ENCODE measurements at places on chromosomes 2 and 18.

- DNase-seq, result no peak
Observed at GRCh38 chr2:240954436-240955305, 43.7 kb upstream of the SNED1 start.

DNA sequence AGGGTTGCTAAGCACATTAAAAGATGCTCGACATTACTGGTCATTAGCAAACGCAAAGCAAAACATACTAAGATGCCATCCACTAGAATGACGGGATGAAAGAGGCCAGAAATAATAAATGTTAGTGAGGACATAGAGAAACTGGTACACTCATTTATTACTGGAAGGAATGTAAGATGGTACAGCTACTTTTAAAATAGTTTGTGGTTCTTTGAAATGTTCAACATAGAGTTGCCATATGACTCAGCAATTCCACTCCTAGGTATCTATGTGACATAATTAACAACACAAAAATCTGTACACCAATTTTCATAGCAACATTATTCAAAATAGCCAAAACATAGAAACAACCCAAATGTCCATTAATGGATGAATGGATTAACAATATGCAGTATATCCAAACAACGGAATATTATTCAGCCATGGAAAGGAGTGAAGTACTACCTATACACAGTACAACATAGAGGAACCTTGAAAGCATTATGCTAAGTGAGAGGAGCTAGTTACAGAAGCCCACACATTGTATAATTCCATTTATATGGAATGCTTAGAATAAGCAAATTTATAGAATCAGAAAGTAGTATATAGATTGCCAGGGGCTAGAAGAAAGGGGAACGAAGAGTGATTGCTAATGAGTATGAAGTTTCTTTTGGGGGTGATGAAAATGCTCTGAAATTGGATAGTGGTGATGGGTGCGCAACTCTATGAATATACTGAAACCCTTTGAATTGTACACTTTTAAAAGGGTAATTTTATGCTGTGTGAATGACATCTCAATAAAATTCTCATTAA is 61.9 kb upstream of the IL1R1 start:
- DNase-seq, result no peak

- DNase-seq, result no peak
Observed at GRCh38 chr2:88933980-88934379, 242.5 kb downstream of the RPIA start.

DNA sequence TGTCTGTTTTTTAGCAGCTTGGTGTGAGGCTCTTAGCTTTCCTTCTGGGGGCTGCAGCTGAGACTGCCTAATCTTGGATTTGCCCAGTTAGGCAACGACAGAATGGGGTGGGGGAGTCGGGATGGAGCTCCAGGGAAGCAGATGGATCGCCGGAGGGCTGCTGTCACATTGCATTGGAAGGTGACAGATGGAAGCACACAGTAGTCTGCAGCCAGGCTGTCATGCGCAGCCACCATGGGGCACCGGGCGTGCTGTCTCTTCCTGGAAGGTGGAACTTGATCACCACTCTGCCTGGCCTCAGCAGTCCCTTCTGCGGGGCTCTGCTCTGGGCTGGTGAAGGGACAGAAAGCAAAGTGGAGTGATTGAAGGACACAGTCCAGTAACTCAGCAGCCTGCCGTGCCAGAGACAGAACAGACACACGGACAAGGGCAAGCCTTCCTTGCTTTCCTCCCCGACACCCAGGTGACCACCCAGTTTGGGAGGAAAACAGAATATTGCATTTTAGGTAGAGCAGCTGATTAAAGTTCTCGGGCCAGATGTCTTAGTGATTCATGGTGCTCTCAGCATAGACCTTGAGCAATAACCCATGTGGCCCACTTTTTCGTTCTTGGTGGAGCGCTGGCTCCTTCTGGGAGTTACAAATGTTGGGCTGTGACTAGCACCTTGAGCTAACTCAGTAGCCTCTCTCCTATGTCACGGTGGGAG is 40.9 kb downstream of the RNF144A start:
- no peak for DNase-seq

DNA sequence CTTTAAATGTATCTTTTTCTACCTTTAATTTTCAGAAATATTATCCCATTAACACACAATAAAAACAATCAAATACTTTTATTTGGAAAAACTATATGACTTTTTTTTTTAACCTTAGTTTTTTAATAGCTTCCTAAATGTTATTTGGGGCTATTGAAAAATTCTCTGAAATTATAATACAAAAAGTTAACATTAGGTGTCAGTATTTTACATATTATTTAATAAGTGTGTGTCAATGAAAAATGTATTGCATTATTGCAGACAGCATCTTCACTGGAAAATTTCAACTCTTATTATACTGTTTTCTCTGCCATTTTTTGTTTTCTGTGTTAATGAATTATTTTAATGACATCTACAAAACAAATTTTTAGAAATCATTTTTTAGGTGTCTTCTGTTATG is 51.1 kb upstream of the ARHGAP15 start:
- DNase-seq, result no peak

- no peak for DNase-seq
Observed at GRCh38 chr2:224156436-224156835, 117.3 kb upstream of the SERPINE2 start.

GRCh38 chr2:108193251-108193650 is 46.5 kb upstream of the SULT1C3 start:
- no peak for DNase-seq

- no peak for DNase-seq
Observed at GRCh38 chr2:163802284-163802683, 66.5 kb upstream of the FIGN start.

DNA sequence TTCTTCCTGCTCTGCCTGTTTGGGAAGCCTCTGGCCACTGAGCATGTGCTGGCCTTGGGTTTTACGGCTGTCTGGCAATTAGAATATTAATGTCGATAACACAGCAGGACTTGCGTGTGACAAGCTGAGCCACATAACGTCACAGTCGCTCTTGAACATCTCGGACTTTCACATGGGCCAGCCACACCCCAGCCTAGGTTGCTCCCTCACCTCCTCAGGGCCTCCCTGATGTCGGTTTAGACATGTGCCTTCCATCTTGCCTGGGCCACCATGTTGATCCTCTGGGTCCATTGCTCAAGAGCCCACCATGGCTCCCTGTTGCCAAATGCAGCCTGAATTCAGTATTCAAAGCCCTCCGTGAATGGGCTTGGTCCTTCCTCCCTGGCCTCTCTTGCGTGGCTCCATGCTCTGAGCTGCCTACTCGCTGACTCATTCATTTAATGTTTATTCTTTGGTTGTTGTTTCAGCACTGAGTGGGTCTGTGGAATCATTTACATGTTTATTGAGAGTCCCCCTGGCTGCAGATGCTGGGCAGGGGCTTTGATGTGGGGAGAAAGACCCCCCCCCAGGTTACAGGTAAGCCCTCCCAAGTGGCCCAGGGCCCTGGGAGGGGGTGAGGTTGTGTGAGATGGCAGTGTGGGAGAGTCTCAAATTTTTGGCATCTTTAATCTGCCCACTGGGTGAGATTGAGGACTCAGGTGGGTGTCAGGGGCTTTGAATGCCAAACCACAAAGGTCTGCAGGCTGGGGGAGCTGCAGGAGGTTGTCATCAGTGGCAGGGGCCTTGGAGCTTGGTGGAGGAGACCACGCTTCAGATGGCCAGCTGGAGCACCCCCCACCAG is 62.0 kb downstream of the ODC1 start:
- no peak for DNase-seq

GRCh38 chr2:225637259-225637658 is 237.7 kb downstream of the NYAP2 start:
- DNase-seq, result no peak

GRCh38 chr2:40914666-40915065 is 462.8 kb upstream of the SLC8A1 start:
- DNase-seq, result no peak

DNA sequence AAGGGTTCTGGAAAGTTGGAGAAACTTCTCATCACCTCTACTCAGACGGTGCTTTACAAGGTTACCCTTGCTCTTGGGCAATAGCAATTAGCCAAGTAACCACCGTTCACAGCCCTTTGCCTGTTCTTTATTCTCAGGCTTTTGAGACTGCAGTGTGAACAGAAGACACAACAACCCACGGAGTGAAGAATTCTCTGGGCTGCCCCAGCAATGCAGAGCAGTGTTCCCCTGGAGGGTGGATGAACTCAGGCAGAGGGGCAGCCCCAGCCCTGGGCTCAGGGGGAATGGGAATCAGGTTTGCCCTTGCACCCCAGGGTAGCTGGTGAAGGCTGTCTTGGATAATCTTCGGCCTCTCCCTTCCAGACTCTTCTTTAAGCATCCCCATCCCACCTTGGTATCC is 69.1 kb downstream of the MCFD2 start:
- peak; percentile 61 for DNase-seq

- DNase-seq, result no peak
Observed at GRCh38 chr2:131058214-131058843, 34.9 kb downstream of the FAM168B start.

DNA sequence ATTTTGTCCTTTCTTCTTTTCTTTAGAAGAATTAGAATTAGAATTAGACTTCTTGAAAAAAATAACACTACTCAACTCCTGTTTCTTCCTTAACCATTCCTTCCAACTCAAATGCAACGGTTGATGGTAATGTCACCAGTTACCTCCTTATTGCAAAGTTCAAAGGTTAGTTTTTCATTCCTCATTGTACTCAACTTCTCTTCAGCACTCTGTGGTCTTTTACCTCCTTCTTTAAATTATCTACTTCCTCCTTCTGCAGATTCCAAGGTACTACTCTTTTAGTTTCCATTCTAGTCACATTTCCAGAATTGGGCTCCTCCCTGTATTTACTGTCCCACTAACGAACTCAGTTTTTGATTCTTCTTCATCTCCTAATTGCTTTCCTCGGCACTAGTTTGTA is 700.7 kb downstream of the SATB2 start:
- DNase-seq, result no peak

GRCh38 chr2:23545811-23546210 is 160.8 kb downstream of the KLHL29 start:
- no peak for DNase-seq

DNA sequence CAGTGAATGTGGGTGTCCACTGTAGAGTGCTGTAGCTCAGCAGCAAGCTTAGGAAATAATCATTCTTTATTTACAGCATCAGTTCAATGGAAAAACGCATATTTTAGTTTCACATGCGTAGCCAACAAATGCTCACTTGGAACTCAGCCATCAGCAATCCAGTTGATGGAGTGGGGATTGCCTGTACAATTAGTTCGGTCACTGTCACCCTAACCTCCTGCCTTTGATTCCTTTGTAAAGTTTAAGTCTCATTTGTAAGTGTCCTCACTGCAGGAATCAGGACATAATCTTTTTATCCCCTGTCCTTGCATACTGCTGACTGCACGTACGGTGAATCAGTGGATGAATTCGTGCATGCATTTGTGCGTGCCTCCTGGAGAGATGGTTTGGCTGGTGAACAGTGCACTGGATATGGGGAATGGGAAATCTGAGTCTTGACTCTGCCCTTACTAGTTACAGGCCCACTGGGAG is 55.9 kb downstream of the RAB31 start:
- no peak for DNase-seq

DNA sequence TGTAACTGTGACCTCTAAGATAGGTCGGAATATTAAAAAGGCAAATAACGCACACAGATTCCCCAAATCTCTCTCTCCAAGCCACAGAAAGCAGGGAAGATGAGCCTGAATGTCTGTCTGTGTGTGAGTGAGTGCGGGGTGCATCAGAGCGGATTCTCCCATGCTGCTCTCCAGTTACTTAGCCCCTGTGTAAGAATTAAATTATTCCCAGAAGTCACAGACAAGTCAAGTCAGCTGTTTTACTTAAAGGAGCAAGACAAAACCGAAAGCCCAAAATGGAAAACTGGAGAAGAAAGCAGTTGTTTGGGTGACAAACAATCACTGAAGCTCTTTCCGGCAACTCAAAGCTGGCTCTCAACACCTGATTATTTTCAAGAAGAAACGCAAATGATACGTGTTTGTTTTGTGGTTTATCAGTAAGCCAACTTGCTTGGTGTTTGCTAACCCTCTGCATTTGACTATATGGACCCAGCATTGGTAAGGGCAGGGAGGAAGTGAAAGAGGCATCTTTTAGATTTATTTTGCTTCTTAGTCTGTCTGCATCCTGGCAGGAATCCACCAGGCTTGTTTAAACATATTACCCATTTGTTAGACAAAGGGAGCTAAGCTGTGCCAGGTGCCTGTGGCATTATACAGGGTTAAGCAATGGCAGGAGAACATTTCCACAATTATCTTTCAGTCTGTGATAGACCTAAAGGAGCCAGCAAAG is 121.5 kb upstream of the CREB1 start:
- DNase-seq, result no peak

GRCh38 chr18:61635901-61636528 is 256.8 kb downstream of the RNF152 start:
- DNase-seq, result no peak

GRCh38 chr2:12587228-12587627 is 129.5 kb upstream of the TRIB2 start:
- DNase-seq, result no peak

DNA sequence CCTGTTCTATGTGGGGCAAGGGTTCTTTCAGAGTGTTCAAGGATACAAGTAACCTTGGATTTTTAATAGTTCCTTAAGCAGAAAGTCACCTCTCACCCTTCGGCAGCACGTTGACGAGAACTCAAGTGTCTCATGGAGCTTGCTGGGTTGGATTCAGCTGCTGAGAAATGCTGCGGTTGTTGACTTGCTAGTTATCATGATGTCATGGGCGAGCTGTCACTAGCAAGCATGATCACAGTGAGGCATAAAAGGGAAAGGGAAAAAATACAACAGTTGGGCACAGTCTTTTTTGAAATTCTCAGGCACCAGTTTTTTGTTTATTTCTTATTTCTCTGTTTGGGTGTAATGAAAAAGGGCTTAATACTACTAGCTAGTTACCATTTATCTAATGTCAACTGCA is 53.2 kb downstream of the ADCYAP1 start:
- no peak for DNase-seq

GRCh38 chr2:181674461-181674860 is 5.9 kb downstream of the NEUROD1 start:
- no peak for DNase-seq

GRCh38 chr2:224195925-224196571 is 157.0 kb upstream of the SERPINE2 start:
- DNase-seq, result no peak

GRCh38 chr2:231323316-231323715 is 72.2 kb upstream of the B3GNT7 start:
- DNase-seq, result peak; percentile 57

DNA sequence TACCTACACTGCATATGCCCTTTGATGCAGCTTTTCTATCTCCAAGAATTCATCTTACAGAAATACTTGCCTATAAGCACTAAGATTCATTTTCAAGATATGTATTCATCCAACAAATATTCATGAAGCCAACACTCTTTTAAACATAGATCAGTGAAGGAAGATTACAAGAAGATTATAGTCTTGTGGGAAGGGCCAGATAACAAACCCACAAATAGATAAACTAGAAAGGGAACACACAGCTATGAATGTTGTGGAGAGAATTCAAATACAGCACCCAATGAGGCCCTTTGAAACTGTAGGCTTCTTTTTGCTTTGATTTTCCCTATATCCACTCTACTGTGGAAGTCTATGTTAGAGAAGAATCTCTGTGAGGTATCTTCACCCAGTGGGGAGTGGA is 186.7 kb upstream of the RBMS1 start:
- no peak for DNase-seq

DNA sequence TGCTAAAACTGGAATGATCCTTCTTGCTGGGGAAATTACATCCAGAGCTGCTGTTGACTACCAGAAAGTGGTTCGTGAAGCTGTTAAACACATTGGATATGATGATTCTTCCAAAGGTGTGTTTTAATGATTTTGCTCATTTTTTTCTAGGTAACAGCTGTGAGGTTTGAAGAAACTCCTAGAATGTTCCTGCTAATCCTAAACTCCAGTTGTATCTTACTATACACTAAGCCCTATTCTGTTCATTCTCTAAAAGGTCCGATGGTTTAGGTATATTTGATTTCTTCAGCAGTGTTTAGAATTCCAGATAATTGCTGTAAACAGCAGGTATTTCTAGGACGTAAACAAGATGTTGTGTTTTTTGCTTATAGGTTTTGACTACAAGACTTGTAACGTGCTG is 2.3 kb downstream of the MAT2A start:
- DNase-seq, result no peak

All from posterior vena cava (tissue), 2 donors.